NCI-H446 treated with DMSO at 0.1 percent for 48 hours (cell line): ENCODE measurements at places on chromosomes 2 and 18.

GRCh38 chr2:190986221-190986953 lies 27.6 kb downstream of the STAT1 start:
- DNase-seq = no peak

GRCh38 chr2:220697011-220697410 lies 875.1 kb downstream of the EPHA4 start:
- DNase-seq = no peak

GRCh38 chr18:30944773-30945417 lies 97.6 kb downstream of the DSC3 start:
- no peak for DNase-seq

DNA sequence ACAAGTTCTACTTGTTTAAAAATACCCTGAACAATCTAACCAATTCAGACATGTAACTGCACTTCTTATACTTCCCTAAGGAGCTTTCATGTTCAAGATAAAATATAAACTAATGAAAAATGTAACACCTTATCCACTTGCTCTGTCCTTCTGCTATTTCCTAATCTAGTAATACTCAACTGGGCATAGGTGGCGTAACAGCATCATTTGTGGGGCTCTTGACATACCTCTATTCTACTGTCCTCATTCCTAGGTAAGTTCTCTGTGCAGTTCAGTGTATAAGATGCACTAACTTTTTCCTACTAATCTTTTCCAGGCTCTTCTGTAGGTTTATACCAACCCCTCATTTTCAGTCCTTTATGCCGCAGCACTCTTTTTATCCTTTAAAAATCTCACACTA lies 36.7 kb downstream of the PRKD3 start:
- DNase-seq = no peak

GRCh38 chr2:105494683-105495425 lies 96.0 kb upstream of the FHL2 start:
- DNase-seq = no peak

GRCh38 chr18:54947091-54947490 lies 12.2 kb downstream of the CCDC68 start:
- DNase-seq = no peak

DNA sequence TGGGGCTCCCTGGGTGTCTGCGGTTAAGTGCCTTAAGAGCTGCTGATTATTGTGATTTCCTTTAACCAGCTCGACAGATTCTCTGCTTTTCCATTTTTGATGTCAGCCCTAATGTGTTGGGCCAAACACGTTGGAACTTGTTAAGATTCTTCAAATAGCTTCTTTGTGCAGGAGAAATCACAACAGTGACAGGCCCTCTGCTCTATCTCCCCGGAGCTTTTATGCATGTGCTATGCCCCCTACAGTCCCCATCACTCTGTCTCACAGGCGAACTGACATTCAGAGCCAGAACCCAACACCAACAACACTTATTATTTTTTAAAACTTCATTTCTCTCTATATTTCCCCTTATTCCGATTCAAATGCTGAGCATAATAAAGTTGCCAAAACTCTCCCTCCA lies 371.7 kb upstream of the CELF4 start:
- no peak for DNase-seq

DNA sequence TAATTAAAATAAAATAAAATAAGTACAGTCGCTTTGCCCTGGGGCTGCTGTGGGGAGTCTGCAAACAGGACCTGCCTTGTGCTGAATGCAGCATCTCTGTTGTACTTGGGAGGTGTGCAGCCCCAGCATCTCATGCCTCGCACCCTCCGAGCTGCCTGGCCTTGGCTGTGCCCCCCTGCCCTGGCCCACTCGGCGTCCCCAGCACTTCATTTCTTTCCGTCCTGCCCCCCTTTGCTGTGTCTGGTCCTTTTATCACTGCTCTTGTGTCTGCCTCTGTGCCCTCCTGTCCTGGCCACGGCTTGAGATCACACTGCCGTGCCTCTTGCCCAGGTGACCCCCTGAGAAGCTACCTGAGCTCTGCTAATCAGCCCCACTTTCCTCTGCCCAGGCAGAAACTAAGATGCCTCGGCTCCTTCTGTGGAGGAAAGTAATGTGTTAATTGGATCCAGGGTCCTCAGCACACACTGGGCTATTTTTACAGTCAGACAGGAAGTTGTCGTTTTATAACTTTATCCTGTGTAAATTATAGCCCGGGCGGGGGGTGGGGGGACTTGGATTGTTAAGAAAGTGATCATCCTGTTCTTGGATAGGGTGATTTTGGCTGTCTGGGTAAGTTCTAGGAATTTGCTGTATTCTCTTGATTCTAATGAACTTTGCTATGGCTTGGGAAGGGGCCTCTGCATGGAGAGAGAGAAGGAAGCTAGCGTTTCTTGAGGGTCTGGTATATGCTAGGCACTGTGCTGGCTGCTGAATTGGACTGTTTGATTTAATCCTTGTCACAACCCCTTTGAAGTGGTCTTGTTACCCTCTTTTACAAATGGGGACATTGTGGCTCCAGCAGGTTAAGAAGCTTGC lies 69.4 kb downstream of the AGAP1 start:
- DNase-seq = no peak

DNA sequence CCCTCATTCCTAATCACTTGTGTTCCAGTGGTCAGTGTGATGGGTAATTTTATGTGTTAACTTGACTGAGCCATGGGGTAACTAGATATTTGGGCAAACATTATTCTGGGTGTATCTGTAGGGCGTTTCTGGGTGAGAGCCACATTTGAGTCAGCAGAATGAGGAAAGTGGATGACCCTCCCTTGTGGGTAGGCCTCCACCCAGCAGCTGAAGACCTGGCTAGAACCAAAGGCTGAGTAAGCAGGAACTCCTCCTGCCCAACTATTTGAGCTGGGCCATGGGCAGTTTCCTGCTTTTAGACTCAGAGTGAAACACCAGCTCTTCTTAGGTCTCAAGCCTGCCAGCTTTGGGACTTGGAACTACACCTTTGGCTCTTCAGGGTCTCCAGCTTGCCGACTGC lies 141.8 kb downstream of the ACKR3 start:
- no peak for DNase-seq

DNA sequence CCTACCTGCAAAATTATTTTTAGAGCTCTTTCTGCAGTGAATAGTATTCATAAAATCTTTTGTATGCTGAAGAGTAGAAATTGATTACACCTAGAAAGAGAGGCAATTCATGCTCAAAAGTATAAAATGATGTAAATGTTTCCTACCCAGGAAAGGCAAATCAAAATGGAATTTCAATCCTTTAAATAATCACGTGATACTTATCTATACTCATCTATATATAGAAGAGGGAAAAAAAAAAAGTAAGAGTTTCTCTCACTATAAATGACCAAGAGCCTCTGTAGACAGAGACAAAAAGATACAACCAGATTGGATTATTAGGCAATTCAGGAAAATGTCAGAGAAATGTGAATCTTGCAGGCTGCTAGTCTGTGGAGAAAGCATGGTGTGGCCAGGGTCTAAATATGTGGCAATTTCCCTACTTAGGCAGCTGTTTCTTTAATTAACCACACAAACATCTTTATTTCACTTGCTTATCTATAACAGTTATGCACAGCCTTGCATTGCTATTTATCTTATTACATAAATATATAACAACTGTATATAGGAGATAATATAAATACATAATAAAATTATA lies 39.5 kb downstream of the METTL8 start:
- DNase-seq = no peak

GRCh38 chr2:128301501-128301966 lies 17.1 kb downstream of the HS6ST1 start:
- no peak for DNase-seq

DNA sequence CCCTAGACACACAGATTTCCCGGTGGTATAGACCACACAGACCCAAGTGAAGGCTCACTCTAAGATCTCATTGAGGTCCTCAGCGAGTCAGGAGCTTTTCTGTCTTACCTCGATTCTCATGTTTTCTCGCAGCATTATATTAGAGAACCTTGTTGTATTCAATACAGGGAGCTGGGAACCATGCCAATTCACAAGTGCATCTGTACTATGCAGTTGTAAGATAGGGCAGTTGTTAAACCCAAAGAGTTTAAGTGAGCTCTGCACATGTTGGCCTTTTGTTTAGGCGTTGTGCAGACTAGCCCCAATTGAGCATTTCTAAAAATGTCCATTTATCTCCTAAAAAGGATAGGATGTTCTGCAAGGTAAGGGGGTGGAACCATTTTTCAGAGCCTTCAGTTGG lies 59.6 kb downstream of the FEZ2 start:
- no peak for DNase-seq

DNA sequence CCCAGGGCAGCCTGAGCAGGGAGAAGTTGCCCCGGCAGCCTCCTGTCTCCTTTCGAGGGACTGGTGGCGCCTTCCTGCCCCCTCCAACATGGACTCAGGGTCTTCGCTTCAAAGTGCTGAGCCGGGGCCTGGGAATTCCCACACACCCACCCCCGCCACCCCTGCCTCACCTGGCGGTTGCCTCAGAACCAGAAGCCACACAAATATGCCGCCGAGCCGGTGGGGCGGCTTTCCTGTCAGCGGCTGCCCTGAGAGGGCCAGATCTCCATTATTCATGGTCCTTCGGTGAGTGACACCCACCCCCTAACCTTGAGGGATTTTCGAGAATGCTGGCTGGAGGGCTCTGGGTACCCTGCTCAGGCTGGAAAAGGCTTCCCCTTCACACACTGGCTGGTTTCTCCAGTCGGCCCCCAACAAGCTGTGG lies 71.7 kb downstream of the SMAD7 start:
- DNase-seq = no peak
